ENCODE measurements at places on chromosomes 7 and 10.

DNA sequence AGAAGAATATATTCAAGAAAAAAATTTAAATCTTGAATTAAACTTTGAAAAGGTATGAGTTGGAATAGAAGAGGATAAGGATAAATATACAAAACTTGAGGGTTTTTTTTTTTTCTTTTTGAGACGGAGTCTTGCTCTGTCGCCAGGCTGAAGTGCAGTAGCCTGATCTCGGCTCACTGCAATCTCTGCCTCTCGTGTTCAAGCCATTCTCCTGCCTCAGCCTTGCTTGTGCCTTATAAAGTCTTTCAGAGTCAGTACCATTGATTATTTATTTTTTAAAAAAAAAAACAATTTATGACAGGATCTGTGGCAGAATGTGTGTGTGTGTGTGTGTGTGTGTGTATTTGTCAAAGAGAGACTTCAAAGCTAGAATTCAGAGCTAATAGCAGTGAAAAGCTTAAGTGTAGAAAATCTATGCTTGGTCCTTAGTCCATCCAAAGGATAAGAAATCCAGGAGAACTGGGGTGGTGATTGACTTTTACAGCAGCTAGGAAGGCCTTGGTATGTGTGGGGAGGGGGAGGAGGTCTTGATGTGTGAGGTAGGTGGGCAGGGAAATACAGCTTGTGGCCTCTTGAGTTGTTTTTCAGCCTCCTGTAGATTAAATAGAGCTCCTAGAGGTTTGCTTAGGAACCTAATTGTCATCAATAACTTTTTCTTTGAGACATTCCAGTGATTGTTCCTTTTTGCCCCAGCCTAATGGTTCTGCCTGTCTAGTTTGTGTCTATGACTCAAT, 2.4 kb downstream of the HECTD2 start:
- no peak for DNase-seq

DNA sequence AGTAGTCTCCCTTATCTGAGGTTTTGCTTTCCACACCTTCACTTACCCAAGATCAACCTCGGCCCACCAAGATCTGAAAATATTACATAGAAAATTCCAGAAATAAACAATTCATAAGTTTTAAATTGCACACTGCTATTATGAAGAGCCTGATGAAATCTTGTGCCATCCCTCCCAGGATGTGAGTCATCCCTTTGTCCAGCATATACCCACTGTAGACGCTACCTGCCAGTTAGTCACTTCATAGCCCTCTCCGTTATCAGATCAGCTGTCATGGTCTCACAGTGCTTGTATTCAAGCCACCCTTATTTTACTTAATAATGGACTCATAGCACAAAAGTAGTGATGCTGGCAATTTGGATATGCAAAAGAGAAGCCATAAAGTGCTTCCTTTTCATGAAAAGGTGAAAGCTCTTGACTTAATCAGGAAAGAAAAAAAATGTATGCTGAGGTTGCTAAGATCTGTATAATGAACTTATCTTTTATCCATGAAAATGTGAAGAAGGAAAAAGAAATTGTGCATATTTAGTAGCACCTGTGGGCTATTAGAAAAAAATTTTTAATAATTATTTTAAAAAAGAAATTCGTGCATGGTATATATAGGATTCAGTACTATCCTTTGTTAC, 9.8 kb upstream of the MRPS16 start:
- no peak for DNase-seq

- DNase-seq: no peak
Observed at GRCh38 chr10:104326991-104327610, 11.2 kb downstream of the ITPRIP start.

DNA sequence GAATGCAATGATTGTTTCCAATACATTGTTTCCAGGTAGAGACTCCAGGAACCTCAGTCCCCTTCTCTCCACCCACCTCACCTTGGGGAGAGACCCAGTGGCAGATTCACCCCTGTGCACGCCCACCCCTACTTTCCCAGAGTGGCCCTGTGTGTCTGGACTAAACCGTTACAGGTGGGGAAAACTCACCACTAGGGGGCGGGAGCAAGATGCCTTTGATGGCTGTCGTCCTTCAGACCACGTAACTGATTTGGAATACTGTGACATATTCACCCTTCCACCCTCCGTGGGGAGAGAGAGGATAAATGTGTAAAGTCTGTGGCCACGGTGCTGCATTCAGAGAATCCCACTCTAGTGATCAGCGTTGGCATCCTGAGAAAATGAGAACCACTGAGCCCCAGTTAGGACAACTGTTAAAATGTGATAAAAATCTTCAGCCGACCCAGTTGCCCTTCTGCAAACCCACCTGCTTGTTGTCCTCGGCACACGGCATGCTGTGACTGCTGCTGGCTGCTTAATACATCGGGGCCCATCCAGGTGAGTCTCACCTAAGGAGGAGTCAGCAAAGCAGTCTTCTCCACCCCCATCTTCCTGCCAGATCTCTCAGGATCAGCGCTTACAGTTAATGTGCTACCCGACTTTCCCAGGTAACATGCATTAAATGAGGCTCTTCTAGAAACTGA, 41.5 kb upstream of the NMT2 start:
- peak; percentile 80 for DNase-seq

DNA sequence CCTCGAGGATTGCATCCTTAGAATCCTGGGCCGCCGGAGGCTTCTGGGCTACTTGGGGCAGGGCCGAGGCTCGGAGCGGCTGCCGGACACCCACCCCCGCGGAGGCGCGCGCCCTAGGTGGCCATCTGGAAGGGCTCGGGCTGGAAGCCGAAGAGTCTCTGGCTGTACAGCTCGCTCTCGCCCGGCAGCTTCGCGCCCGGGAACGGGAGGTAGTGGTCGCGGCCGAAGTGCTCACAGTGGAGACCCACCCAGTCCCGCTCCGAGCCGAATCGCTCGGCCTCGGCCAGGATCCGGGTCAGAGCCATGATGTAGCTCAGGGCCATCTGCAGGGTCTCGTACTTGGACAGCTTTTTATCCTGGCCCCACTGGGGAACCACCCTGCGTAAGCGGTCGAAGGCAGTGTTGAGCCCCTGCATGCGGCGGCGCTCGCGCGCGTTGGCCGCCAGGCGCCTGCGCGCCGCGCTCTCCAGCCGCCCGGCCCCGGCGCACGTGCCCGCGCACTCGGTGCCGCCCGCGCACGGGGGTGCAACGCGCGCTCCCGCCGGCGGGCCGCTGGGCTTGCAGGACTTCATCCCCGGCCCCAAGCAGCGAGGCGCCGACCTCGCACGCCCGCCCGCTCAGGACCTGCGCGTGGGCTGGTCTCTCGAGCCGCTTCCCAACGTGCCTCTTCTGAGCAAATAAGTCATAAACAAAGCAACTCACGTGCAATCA, 652 bp downstream of the ATOH7 start:
- peak; percentile 17 for DNase-seq

GRCh38 chr10:124611738-124612137, 132.4 kb downstream of the FAM53B start:
- peak; percentile 66 for DNase-seq

DNA sequence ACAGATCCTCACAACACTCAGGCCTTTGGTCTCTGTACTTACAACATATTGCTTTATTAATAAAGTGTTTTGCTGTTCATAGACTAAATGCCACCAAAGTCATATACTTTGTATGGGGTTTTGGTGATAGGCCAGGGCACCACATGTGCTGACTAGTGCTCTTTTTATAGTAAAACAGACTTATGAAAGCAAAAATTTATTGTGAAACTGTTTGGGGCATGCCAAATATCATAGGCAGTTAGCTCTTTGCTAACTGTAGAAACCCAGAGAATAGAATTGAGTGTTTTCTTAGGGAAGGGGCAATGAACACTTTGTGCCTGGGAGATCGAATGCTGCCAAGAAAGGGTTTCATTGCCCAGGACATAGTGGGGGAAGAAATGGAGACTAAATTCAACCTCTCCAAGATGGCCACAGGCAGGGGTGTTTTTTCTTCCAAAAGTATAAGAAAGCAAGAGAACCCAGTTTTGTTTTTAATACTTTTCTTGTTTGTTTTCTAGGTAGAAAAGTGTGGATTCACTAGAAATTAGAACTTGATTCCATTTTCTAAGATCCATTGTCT, 142.7 kb downstream of the TRIL start:
- DNase-seq: no peak

- no peak for DNase-seq
Observed at GRCh38 chr10:43196131-43196980, 58.1 kb downstream of the CSGALNACT2 start.

- DNase-seq: no peak
Observed at GRCh38 chr7:130436253-130436652, 4.6 kb downstream of the CEP41 start.

GRCh38 chr7:98352621-98353020, 48.3 kb downstream of the BAIAP2L1 start:
- no peak for DNase-seq

DNA sequence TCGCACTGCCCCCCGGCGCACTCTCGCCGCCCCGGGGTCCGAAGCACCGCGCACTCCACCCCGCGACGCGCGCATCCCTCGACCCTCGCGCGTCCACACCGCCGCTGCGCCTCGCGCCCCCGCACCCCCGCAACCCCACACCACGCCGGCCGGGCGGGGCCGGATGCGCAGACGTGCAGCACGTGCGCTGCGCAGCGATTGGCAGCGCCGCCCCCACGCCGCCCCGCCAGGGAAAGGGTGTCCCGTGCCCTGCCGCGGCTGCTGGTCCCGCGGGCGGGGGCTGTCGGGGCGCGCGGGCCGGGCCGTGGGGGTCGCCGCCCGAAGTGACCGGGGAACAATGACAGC, 53.7 kb upstream of the KDM7A start:
- DNase-seq: peak; percentile 79

DNA sequence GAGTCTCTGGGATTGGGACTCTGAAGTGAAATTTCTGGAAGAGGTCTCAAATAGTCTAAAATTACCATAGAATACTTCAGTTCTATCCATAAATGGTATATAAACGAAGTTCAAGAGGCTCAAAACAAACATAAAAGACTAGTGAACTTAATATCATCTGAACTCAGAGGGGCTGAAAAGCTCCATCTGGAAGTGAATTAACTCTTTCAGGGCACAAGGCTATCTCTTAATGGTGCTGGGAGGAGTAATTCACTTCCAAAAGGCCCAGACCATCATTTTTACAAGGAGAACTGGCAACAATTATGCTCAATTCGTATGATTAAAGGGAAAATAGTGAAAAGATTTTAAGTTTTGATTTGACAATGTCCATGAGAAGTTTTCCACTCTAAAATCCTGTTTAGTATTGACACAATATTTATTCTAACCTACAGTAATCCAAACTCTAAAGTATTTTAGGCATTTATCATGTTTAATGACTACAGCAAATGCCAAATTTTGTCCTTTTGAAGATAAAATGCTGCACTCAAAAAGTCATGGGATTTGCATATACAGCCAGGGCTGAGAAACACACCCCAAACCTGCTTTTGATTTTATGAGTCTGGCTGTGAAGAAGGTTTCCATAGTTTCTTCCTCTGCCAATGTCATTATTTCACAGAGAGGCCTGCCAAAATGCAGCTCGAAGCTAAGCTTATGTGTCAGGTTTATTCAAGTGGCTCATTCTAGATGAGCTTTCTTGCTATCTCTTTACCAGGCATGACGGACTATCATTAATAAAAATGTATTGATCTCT, 143.9 kb downstream of the HIBADH start:
- DNase-seq: no peak

DNA sequence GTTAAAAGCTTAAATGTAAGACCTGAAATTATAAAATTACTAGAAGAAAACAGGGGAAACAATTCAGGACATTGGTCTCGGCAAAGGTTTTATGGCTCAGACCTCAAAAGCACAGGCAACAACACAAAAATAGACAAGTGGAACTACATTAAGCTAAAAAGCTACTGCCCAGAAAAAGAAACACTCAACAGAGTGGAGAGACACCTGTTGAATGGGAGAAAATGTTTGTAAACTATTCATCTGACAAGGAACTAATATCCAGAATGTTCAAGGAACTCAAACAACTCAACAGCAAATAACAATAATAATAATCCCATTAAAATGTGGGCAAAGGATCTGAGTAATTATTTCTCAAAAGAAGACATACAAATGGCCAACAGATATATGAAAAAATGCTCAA, 170.4 kb downstream of the FRMD4A start:
- no peak for DNase-seq

- DNase-seq: no peak
Observed at GRCh38 chr7:158432369-158433341, 155.0 kb downstream of the PTPRN2 start.

- DNase-seq: no peak
Observed at GRCh38 chr7:945556-946255, 8.8 kb downstream of the ADAP1 start.

DNA sequence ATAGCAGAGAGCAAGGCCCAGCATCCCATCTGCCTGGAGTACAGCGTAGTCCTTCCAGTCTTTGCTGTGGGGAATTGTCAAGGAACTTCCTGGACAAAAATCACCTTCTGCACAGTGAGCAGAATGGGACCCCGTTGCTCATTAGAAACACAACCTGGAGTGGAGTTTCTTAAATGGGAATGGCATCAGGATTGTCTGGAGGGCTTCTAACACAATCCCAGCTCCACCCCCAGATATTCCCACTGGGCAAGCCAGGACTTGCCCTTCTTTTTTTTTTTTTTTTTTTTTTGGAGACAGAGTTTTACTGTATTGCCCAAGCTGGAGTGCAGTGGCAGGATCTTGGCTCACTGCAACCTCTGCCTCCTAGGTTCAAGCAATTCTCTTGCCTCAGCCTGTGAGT, 356.4 kb downstream of the GALNT17 start:
- no peak for DNase-seq

DNA sequence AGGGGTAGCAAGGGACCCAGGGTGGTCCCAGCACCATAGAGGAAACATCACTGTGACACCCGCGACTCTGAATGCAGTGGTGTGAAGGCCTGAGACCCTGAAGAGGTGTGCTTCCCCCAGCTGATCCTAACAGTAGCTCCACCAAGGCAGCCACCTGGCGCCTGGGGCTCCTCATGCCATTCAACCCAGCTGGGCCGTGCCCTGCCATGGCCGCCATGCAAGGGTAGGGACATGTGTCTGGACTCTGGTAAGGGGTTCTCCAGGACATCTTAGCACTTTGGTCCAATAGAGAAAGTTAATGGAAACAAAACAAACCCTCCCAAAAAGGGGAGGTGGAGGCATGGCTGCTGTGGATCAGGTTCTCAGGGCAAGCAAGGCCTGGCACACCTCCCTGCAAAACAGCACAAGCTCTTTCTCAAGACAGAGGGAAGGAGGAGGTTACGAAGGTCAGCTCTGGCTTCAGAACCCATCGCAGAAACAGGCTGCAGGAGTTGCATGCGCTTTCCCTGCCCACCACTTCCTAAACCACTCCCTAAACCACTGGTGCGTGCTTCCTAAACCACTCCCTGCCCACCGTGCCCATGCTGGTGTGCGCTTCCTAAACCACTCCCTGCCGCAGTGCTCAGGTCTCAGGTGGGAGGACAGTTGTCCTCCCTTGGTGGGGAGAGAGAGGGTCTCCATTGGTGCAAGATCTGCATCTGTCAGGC, 108.7 kb downstream of the LARP4B start:
- no peak for DNase-seq

- no peak for DNase-seq
Observed at GRCh38 chr10:1382711-1383110, 326.5 kb downstream of the WDR37 start.

GRCh38 chr10:35000936-35001335, 89.2 kb downstream of the CUL2 start:
- no peak for DNase-seq

- DNase-seq: no peak
Observed at GRCh38 chr7:78873117-78873516, 580.4 kb downstream of the MAGI2 start.
